Dorsolateral prefrontal cortex (tissue), 122 donors: ENCODE measurements at places on chromosomes 5 and 9.

DNA sequence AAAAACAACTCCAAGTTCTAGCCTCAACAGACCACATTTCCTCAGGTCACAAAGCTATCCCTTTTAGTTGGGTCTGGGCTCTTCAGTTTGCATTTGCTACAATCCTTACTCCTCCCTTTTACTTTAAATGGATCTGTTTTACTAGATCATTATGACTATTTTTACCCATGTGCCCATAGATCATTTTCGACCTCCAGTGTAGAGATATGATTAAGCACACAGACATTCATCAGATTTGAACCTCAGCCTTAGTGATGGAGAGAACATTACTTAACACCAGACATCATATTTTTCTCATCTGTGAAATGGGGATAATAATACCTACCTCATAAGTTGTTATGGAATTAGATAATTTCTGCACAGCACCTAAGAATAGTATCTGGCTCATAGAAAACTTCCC is 141.9 kb downstream of the NPR3 start:
- no peak for DNase-seq

GRCh38 chr9:34459356-34459755 is 751 bp downstream of the DNAI1 start:
- no peak for DNase-seq

DNA sequence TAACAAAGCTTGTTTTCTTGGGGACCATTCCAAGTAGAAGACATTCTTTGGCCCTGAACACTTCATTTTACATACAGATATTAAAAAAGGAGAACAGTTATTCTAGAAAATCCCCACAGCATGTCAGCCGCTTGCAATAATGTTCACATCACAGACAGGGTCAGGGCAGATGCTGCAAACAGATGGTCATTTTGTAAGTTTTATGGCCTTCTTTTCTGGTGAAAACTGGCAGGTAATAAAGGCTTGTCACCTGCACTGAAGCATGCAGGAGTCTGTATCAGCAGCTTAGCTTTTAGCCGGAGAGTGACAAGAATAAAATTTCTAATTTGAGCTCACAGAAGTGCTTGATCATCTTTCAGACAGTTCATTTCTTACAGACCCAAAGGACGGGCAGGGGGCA is 220.9 kb upstream of the DAP start:
- DNase-seq, result no peak

GRCh38 chr5:71684309-71684708 is 34.8 kb upstream of the CARTPT start:
- DNase-seq, result no peak

- DNase-seq, result no peak
These were observed 28.3 kb upstream of the GOLPH3 start for GRCh38 chr5:32202394-32202793.

DNA sequence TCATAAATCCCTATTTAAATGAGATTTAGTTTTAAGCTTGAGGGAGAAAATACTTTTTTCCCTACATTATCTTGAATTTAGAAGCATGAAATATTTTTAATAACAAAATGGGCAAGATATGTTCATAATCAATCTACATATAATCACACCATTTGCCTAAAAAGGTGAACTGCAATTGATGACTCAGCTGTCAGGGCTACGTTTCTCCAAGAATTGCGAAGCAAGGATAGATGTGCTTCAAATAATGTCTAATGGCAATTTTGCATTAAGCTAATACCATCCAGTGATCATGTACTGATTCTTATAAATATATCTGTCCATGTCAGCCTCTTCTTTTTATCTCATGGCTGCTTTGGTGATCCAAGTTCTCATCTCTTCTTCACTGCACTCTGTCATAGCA is 404.4 kb downstream of the MAN2A1 start:
- no peak for DNase-seq

DNA sequence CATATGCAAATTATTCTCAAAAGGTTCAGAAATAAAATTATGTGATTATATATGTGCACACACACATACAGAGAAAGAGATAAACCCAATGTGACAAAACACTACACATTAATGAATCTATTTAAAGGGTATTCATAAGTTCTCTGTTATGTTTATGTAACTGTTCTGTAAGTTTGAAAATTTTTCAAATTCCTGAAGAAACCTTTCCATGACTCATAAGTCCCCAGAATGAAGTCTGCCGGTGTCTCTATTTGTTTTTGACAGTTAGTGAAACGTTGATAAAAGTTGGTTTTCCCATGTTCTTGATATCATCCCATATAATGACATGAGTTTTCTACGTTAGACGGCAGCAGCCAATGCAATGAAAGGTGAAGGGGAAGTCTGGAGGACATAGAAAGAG is 199.5 kb upstream of the PUM3 start:
- no peak for DNase-seq

GRCh38 chr5:171705830-171706468 is 79.7 kb upstream of the SMIM23 start:
- DNase-seq, result no peak

DNA sequence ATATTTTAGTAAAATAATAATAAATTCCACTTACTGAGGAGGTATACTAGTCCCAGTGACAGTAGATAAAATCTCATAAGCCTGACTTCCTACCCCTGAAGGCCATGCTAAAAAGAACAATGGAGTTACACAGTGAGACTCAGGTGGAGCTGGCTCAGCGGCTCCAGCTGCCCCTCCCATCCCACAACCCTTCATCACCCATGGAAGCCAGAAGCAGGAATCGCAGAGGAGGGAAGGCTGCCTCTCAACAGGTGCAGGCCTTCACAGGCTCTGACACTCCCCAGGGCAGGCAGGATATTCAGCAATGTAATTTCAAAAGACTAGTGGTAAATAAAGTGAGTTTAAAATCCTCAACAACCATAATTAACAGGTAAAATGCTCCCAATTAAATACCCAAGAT is 67.5 kb downstream of the FANCC start:
- DNase-seq, result no peak

DNA sequence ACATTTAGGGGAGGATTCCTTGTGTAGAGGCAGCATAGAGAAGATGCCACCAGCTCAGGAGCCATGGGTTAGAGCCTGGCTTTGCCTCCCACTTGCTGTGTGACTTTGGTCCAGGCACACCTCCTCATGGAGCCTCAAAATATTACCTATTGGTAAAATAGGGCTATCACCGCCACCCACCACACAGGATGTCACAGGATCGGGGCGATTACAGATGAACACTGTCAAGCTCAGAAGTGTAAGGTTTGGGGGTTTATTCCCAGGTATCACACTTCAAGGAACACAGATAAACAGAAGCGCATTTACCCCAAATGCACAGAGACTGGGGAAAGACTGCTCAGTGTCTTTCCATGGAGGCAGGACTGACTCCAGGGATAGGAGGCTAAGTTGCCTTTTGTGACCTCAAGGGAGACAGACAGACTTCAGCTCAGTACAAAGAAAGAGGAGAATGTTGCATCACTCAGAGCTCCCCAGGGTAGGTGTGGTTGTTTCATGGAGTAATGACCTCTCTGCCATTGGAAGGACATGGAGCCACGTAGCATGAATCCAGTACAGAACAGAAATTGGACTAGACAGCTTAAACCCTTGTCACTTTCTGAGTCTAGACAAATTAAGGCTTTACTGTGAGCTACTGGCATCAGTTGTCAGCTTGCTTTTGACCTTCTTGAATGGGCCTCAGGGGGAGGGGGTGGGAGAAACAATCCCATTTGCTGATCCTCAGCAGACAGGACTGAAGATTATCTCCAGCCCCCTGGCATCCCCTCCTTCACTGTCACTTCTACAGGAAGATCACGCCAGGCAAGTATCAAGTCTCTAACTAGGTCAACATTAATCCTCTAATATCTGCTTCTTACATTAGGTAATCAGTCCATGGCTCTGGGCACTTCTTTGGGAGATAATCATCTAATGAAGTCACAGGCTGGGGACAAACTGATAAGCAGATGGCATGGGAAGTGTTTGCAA is 6.5 kb downstream of the TRAF1 start:
- DNase-seq, result no peak

- no peak for DNase-seq
These were observed 82.8 kb upstream of the FBXL7 start for GRCh38 chr5:15417156-15417555.

GRCh38 chr5:146630472-146630871 is 114.5 kb upstream of the GPR151 start:
- DNase-seq, result no peak
